ENCODE measurements at places on chromosomes 16 and 17.

- peak; percentile 86 for DNase-seq
Observed at GRCh38 chr16:89122322-89122851, 28.7 kb downstream of the ACSF3 start.

DNA sequence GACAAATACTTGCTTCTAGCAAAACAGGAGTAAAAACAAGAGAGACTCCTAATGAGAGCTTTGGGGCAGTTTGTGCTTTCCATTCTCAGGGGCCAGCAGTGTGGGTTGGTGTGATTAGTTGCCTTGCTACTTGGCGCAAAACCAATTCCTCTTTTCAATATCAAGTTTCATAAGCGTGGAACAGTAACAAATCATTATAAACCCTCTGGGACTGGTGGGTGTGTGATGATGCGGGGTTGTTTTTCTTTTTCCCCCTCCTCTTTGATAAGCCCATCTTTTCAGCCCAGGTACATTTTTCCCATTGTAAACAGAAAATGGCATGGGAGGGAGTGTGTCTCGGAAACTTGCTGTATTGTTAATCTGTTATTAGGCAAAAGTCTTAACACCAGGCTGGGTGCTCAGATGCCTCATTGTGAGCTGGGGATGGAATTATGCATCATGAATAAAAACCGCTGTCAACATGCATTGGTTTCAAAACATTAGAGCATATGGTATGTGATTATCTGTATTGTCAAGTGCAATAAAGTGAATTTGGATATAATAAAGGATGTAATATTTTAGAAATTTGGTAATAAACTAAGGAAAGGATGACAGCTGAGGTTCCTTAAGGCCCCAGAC lies 166.4 kb downstream of the CCDC182 start:
- peak; percentile 80 for DNase-seq

GRCh38 chr17:74513987-74514631 lies 17.2 kb downstream of the CD300LB start:
- DNase-seq = no peak

DNA sequence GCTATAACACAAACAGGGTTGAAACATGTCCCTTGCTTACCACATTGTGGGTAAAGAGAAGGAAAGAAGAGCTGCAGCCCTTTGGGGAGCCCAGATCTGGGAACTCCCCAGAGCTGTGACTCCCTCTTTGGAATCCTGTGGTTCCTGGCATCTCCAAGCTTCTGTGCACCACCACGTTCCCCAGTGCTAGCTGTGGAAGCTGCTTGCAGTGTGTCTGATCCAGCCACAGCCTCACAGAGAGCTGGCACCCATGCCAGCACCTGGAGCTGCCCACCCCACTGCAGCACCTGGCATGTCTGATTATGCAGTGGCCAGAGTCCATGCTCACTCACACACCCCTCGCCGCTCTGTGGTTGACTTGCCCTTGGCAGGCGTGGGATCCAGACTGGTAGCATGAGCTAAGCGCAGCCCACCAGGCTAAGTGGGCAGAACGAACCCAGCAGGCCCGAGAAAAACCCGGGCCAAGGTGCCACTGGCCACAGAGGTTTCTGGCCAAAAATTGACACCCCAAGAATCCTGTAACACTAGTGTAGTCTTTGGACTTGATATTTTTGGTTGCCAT lies 252.6 kb upstream of the KCNJ16 start:
- DNase-seq = no peak

GRCh38 chr17:78101112-78101511 lies 27.4 kb downstream of the TMC6 start:
- DNase-seq = no peak

- DNase-seq = no peak
Observed at GRCh38 chr16:89331371-89332109, 114.0 kb downstream of the ZNF778 start.

- no peak for DNase-seq
Observed at GRCh38 chr16:1724491-1724890, 18.5 kb downstream of the MAPK8IP3 start.

DNA sequence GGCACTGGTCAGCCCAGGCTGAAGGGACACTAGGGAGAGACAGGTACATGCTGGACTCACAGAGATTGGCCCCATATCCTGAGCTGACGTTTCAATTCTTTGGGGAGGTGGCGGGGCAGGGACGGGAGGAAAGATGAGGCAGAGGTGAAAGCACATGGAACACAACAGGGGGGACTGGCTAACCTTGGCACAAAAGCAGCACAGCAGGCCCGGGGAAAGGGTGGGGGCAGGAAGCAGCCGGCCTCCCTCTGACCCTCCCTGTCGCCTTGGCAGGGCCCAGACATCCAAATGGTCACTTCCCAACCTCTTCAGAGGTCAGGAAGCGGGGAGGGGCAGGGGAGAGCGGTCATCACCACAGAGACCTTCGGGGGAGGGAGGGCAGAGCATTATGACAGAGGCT lies 6.6 kb downstream of the VAT1 start:
- no peak for DNase-seq

DNA sequence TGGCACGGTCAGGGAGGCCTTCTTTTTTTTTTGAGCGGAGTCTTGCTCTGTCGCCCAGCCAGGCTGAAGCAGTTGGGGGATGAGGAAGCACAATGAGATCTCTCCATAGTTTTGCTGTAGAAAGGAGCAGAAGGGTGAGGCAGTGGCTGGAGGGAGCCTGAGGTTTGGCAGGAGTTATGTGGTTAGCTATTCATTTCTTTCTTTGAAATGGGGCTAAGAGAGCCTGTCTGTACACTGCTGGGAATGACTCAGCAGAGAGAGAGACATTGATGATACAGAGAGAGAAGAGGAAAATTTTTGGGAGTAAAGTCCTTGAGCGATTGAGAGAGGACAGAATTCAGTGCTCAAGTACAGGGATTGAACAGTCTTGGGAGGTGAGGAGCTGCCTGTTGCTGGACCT lies 22.1 kb downstream of the NOS2 start:
- DNase-seq = no peak

All from NCI-H1417 (cell line).